ENCODE measurements at places on chromosomes 1 and 21.

- no peak for DNase-seq
These were observed 19.4 kb downstream of the BLZF1 start for GRCh38 chr1:169387399-169387798.

DNA sequence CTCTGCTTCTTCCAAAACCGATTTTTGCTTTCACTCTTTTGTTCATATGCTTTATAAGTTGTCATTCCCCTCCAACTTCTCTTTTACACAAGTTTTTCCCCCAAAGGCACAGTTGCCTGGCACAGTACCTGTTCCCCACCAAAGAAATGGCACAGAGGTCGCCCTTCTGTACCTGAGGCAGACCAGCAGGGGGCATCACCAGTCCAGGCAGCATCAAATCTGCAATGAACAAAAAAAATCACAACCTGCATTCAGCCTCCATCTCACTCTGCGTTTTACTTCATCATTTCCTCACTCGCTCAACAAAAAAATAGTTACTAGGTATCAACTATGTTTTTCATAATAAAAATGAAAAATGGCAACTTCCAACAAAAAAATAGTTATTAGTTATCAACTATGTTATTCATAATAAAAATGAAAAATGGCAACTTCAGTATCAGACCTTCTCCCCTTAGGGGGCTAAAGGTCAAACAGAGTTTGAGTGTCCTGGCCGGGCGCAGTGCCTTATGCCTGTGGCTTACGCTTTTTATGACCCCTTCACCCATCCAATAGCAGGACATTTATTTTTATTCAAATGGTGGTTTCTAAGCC lies 4.1 kb downstream of the EIF2D start:
- peak; percentile 50 for DNase-seq

DNA sequence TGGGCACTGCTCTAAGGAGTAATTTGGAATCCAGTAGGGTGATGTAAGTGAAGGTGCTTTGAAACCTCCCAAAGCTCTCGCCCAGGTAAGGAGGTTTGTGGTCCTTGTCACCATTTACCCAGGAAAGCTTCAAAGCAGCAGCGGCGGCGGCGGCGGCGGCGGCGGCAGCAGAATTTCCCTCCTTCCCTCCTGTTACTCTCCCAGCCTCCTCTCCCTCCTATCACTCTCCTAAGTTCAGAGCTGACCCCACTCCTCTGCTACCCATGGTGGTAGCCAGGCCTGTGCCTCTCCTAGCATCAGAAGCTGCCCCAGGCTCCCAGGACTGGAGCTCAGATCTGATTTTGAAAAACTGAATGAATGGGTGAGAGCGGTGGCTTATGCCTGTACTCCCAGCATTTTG lies 60.7 kb downstream of the ACBD3 start:
- no peak for DNase-seq

GRCh38 chr21:42262831-42263231 lies 43.9 kb downstream of the ABCG1 start:
- no peak for DNase-seq

DNA sequence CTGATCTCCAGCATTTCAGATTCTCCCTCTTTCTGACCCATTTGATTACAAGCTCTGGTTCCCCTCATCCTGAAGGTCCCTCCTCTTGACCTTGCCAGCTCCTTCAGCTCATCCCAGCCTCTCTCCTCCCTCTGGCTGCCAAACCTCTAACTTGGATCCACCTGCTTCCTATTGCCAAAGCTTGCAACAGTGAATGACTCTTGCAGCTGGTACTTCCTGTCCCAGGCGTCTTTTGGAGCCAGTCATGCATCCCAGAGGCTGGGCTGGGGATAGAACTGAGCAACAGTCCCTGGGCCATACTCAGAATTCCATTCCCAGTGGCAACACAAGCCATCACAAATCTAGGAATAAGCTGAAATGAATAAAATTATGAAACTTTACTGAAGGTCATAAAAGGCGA lies 27.7 kb upstream of the SPOCD1 start:
- DNase-seq, result no peak

DNA sequence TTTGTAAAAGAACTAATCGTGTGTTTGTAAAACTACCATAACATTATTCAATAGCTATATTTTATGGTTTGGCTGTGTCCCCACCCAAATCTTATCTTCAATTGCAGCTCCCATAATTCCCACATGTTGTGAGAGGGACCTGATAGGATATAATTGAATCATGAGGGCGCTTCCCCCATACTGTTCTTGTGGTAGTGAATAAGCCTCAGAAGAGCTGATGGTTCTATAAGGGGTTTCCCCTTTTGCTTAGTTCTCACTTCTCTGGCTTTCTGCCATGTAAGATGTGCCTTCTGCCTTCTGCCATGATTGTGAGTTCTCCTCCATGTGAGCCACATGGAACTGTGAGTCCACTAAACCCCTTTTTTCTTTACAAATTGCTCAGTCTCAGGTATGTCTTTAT lies 1372.3 kb downstream of the AMY1C start:
- no peak for DNase-seq

DNA sequence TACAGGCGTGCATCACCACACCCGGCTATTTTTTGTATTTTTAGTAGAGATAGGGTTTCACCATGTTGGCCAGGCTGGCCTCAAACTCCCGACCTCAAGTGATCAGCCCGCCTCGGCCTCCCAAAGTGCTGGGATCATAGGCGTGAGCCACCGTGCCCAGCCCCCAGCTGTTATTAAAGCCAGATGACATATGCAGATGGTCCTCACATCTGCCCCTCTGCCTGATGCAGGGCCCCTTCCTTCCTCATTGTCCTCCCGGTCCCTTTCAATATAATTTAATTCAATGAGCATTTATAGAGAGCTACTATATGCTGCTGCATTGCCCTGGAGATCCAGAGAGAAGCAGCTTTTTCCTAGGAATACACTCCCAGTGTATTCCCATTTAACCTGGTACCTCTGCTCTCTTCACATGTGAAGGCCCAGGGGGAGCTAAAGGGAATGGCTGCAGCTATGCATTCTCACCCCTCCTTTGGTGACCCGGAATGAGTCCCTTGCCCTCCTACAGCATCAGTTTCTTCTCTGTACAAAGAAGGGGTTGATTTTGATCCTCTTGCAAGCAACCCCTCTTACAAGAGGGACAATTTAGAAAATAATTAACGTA lies 55.6 kb downstream of the L1TD1 start:
- DNase-seq, result peak; percentile 34

GRCh38 chr1:151545542-151545941 lies 5.4 kb downstream of the TUFT1 start:
- no peak for DNase-seq

DNA sequence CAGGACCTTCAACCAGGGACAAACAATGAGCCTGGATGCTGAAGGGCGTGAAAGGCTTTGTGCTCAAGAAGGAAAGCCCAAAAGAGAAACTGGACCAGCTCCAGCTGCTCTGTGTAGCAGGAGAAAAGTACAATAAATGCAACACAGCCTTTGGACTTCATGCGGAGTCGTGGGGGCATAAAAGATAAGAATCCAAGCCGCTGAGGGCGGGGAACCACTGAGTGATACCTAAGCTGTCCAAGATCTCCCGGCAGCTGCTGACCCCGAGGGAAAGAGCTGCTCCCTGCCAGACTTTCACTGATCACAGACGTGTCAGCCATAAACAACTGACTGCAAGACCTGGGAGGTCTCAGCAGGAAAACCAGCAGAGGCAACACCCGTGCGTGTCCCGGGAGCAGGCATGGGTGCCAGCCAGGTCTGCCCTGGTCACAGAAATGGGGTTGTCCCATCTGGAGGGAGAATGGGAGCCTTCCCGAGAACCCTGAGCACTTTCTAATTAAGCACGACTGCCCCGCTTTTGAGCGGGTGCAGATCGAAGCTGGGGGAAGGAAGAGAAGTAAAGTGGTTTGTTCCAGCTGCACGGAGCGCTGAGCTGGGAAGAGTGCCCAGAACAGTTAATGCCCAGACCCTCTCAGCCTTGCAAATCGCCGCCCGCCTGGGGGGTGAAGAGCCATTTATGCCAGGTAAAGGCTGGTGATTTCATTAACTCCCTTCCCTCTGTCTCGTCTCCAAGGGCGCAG lies 68.3 kb upstream of the TARDBP start:
- DNase-seq, result peak; percentile 14

- DNase-seq, result no peak
These were observed 21.8 kb upstream of the CNIH3 start for GRCh38 chr1:224594360-224594759.

GRCh38 chr1:154982341-154982740 lies 803 bp upstream of the FLAD1 start:
- DNase-seq, result no peak

DNA sequence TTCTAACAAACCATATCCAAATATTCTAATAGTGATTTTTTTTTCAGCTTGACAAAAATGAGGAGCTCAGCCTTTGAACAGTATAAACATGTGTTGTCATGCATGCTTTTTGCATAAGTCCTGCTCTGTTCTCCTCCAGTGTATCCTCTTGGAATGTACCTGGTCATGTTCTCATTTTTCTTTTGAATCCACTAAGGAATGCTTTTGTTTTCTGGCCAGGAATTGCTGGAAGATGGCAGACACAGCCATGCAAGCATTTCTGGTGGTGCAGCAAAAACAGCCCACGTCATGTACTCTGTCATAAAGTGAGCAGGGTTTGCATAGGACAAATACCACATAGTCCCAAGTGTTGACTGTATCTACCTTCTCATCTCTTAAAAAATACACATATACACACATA lies 11.5 kb upstream of the PLD5 start:
- no peak for DNase-seq

DNA sequence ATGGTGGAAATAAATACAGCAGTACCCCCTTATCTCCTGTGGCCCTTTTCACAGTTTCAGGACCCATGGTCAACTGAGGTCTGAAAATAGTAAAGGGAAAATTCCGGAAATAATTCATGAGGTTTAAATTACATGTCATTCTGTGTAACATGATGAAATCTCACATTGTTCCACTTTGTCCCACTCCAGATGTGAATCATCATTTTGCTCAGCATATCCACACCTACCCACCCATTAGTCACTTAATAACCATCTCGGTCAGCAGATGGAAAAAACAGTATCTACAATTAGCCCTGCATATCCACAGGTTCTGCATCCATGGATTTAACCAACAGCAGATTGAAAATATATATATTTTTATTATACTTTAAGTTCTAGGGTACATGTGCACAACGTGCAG lies 86.9 kb upstream of the GORAB start:
- no peak for DNase-seq

DNA sequence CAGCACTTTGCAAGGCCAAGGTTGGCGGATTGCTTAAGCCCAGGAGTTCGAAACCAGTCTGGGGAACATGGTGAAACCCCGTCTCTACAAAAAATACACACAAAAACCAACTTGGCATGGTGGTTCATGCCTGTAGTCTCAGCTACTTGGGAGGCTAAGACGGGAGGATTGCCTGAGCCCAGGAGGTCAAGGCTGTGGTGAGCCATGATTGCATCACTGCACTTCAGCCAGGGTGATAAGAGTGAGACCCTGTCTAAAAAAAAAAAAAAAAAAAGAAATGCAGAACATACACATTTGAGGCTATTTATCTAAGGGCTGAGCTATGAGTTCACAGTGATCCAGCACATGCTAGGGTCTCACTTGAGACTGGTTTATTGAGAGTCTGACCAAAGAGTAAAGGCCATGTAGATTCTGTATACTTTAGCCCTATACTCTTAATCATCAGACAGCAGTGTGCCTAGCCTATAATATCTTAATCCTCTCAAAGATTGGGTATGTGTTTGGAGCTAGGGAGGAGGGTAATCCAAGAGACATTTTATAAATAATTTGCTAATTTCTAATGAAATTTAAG lies 23.9 kb downstream of the RNF2 start:
- DNase-seq, result no peak

GRCh38 chr1:58727364-58727763 lies 27.5 kb upstream of the MYSM1 start:
- DNase-seq, result peak; percentile 67

DNA sequence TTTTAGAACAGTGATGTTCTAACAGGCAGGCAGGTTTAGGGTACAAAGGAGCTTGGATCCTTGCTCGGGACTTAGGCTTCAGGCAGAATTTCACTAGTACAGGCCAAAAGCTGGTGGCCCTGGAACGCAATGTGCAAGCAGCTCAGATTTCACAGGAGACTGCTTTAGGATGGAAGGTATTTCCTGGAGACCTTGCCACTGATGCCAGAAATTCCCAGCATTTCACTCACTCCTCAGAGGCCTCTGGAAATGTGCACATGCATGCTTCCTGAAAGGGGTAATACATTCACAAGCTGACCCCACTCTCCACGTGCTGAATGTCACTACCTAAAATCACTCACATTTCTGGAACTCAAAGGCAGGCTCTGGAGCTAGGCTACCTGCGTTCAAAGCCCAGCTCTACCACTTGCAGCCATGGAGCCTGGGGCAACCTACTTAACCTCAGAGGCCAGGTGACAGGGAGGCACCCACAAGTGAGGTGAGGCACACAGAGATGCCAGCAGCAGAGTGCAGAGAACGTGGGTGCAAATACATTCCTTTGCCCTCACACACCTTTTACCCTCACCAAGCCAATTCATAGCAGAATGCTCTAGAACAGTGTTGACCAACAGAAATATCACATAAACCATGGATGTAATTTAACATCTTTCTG lies 56.5 kb downstream of the CDC7 start:
- DNase-seq, result no peak

GRCh38 chr1:31183927-31184554 lies 55.6 kb downstream of the NKAIN1 start:
- peak; percentile 34 for DNase-seq

GRCh38 chr1:65459397-65459768 lies 38.9 kb downstream of the LEPR start:
- no peak for DNase-seq

DNA sequence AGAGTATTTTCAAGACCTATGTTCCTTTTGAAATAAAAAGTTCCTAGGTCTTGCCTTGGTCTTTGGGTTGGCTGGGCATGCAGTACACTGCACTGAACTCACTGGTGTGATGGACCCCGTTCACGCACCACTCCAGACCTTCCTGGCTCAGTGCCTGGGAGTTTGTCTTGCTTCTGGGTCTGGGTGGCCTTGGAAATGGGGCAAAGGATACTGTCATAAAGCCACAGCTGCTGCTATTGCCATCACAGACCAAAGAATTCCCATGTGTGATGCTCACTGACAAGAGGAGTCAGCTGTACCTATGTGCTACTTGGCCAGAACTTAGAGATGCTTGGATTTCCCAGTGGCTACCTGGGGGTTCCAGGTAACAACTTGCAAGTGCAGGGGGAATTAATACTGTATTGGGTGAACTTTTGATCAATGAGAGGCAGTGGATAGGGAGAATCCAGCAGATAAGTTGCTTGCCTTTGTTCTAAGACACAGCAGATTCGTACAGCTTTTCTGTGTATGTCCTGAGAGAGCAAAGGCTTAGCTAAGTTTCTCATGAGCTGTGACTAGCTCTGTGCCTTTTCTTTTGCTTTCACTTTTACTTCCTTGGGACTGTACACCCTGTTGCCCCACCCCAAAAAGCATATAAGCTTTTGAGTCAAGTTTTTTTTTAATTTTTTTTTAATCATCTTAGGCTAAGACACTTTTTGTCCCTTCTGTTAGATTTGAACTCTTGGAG lies 115.3 kb downstream of the RUNX1 start:
- no peak for DNase-seq

DNA sequence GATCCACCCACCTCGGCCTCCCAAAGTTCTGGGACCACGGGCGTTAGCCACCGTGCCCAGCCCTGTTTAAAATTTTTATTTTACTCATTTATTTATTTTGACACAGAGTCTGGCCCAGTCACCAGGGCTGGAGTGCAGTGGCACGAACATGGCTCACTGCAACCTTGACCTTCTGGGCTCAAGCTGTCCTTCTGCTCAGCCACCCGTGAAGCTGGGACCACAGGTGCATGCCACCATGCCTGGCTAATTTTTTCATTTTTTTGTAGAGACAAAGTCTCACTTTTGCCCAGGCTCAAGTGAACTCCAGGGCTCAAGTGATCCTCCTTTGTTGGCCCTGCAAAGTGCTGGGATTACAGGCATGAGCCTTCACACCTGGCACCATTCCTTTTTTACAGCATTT lies 27.5 kb upstream of the DNAJC6 start:
- no peak for DNase-seq

- no peak for DNase-seq
These were observed 20.1 kb downstream of the SH2D2A start for GRCh38 chr1:156796340-156797097.

Data from NCI-H1694 (cell line).